Naive thymus-derived CD4-positive, alpha-beta T cell (primary cell): ENCODE measurements at places on chromosomes 5 and 9. TPM values are rescaled to one million over a fixed set of nuclear protein-coding genes. Genes with fewer than 3 reads are reported as not detected.

- DNase-seq, result no peak
Measured at GRCh38 chr9:4168526-4168925, 131.3 kb downstream of the GLIS3 start.

DNA sequence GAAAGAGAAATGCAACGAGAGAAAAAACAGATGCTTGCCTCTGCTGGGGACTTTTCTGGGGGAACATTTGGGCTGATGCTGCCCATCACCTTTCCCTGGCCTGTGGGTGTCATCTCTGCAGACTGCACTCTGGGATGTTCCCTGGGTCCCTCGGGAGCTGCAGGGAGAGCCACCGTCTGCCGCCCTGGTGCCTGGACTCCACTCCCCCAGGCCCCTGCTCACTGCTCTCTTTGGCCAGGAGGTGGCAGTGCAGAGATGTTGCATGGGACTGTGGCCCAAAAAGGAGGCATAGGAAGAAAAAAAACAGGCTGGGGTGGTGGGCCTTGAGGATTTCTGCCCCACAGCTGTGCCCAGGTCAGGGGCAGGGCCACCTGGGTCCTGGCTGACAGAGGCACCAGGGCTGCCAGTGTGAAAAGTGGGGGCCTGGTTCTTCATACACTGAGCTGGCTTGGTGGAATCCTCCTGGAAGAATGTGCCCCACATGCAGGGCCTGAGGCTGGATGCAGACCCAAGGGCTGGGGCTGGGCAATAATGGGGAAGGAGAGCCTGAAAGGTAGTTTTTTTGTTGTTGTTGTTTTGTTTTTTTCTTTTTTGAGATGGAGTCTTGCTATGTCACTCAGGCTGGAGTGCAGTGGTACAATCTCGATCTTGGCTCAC lies 353.6 kb downstream of the SLIT3 start:
- no peak for DNase-seq

DNA sequence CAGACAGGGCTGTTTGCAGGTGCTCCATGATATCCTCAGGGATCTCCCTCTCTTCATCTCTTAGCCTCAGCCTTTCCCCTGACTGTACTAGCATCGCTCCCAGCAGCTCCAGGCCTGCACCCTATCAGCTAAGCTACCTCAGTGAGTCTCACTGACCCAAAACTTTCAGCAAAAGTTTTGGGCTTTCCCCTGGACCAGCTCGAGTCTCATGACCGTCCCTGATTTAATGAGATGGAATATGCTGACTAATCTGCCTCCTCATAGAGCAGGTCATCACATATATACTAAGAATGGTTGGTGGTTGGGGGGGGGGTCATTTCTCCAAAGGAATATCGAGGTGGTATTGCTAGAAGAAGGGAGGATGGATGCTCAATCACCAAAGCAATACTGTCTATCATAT lies 151.5 kb downstream of the NR3C1 start:
- DNase-seq, result no peak

- no peak for DNase-seq
Measured at GRCh38 chr9:72396247-72397091, 31.5 kb upstream of the ZFAND5 start.

- no peak for DNase-seq
Measured at GRCh38 chr5:19917588-19918122, 70.3 kb downstream of the CDH18 start.

DNA sequence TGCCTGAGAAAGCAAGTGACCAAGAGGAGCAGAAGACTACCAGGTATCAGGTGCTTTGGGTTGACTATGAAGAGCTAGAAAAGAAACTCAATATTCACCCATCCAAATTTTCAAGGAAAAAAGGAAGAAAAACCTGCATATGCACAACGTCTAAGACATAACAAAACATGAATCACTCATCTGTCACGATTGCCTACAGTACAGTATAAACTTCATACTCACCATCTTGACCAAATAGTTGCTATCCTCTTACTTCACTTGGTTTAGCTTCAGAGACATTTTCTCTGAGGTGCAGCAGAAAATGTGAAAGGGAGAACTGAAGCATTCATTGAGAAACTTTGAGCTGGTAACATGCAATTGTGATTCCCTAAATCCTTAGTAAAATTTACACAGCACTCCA lies 228.6 kb upstream of the MPDZ start:
- no peak for DNase-seq

DNA sequence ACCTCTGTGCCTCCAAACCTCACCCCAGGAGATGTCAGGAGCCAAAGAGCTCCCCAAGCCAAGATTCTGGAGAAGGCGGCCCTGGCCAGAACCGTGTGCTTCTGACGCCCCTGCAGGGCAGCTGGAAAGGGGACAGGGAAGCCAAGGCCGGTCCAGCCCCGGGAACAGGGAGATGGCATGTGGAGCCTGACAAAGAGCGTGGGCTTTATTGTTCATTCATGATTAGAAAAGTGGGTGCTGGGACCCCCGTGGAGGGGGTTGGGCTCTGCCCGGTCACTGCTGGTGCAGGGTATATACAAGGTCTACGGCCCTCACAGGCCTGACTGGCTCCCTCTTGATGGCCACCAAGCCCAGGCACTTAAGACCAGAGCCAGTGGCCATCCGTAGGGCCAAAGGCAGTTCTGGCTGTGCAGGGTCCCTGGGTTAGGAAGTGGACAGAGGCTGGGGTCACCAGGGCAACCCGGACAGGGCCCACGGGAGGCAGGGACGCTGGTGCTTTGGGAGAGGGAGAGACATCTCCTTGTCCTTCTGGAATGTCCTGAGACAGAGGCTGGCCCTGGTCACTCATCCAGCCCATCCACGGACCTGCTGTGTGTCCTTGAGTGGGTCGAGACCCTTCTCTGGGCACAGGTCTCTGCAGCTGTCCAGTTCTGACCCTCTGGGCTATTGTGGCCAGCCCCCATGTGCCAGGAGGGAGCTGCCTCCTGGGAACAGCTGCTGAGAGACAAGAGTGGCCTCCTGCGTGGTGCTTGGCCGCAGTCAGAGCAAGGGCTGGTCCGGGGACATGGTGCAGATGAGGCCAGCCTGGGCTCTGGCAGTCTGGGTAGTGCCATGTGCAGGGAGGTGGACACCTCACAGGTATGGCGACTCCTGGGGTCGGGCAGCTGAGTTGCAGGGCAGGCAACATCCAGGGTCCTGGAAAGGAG lies 12.5 kb downstream of the NINJ1 start:
- no peak for DNase-seq

DNA sequence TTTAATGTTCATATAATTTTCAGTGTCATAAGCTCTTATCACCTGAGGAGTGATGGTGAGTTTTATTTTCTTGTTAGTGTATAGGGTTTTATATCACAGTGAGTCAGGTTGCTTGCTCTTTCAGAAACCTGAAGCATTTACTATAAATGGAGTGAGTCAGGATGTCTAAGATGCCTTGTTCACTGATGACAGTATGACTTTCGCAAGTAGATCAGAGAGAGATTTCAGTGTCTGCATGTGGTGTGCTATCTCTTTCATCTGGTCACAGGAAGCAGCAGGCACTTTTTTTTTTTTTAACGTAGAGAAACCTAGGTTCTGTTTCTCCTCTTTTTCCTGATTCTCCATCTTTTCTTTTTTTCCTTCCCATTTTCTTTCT lies 237.1 kb downstream of the DMRTA1 start:
- DNase-seq, result no peak

DNA sequence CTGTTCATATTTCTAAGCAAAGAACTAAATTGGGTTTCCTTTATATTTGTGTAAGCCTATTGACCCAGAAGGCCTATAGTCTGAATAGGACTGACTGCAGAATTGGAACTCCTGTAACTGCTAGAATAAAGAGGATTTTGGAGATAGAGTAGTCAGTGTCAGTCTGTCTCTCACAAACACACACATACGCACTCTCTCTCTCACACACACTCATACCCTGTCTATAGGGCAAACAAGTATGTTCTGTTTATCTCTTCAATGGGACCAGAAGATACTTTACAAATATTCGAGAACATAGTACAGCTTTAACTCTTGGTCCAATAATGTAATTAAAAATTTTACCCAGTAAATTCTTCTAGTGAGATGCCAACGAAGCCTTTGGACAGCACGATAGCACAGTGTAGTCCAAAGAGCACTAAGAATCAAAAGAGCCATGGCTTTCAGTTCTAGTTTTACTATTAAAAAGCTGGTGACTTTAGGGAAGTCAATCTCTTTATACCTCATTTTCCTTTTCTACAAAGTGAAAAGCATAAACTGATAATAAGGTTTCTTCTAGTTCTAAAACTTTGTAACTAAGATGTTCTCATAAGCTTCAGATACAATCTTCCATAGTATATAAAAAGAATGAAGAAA lies 19.3 kb downstream of the ABHD17B start:
- DNase-seq, result no peak

- no peak for DNase-seq
Measured at GRCh38 chr5:62931153-62931950, 352.7 kb downstream of the LRRC70 start.

GRCh38 chr5:143186623-143187022 lies 216.9 kb downstream of the NR3C1 start:
- DNase-seq, result no peak

The ENTPD8 gene
- total RNA-seq, result not detected

The DIMT1 gene
- 28.8 TPM for total RNA-seq
